ENCODE measurements at places on chromosomes 1 and 21.
A peak's percentile ranks its signal among the peaks of the same experiment; 100 is the strongest.

- no peak for DNase-seq
Observed at GRCh38 chr1:44909901-44910544, 67.0 kb upstream of the PTCH2 start.

GRCh38 chr1:59323879-59324278, 27.0 kb downstream of the FGGY start:
- DNase-seq, result no peak

DNA sequence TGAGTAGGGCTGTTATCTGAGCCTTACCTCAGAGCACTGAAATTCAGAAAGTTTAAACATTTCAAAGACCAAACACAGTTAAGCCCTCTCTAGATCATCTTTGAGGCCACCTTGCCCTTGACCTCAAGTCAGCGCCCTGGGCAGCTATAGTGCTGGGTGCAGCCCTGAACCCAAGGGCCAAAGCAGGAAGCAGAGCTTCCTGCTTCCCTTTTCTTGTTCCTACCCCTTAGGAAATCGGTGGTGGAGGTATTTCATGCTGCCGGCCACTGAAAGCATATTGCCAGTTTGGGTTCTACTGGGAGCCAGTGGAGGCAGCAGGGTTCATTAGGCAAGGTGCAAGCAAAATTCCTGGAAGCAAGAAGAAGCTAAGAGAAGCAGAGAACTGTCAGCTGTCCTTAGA, 26.1 kb downstream of the CD244 start:
- DNase-seq, result no peak

DNA sequence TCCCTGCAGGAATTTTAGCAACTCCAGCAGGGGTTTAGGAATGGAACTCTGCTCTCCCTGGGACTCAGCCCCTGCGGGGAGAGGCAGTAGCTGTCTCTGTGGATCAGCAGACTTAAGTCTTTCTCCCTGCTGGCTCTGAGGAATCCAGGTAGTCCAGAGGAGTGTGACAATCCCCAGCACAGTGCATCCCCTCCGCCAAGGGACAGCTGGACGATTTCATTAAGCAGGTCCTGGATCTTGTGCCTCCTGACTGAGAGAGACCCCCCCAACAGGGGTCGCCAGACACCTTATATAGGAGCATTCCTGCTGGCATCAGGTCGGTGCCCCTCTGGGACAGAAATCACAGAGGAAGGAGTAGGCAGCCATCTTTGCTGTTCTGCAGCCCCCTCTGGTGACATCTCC, 30.6 kb downstream of the AKT3 start:
- DNase-seq, result peak; percentile 57

- DNase-seq, result no peak
Observed at GRCh38 chr1:99481391-99481996, 164.4 kb upstream of the PALMD start.

DNA sequence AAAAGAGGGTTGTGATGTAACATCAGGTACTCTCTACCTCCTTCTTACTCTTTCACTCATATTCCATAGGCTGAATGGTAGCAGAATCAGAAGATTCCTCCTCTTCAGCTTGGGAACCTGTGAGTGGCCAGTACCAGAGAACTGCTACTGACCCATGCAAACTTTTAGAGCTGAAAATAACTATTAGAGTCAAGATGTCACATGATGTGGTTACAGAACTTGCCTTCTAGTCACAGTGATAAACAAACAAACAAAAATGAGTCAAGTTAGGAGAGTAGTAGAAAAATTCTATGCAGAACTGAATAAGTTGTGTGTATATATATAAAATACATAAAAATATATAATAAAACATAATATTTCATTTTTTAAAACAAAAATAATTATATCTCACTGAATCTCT, 47.6 kb upstream of the RGS1 start:
- no peak for DNase-seq

GRCh38 chr21:46096596-46097335, 1.1 kb upstream of the COL6A2 start:
- peak; percentile 89 for DNase-seq

DNA sequence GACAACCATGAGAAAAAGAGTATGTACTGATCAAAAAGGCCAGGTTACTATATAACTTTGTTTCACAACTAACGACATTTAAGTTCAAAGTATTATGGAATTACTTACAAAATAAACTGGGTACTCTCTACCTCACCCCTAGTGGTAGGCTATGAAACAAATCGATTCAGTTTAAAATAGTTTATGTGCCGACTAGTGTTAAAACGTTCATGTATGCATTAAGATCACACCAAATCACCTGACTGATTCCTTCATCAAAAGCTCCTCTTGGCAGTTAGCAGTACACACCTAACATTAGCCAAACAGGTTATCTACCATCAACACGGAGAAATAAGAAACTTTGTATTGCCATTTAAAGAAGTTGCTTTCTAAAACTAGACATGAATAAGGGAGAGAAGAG, 137.1 kb downstream of the AKT3 start:
- DNase-seq, result no peak

- DNase-seq, result no peak
Observed at GRCh38 chr1:234213658-234214128, 159.6 kb upstream of the COA6 start.

- no peak for DNase-seq
Observed at GRCh38 chr1:27102707-27103468, 52.0 kb downstream of the SLC9A1 start.

- DNase-seq, result no peak
Observed at GRCh38 chr1:12153181-12153785, 13.5 kb upstream of the TNFRSF1B start.

GRCh38 chr1:214354440-214355148, 73.6 kb downstream of the SMYD2 start:
- DNase-seq, result no peak

- no peak for DNase-seq
Observed at GRCh38 chr1:235999259-235999925, 65.5 kb downstream of the NID1 start.

DNA sequence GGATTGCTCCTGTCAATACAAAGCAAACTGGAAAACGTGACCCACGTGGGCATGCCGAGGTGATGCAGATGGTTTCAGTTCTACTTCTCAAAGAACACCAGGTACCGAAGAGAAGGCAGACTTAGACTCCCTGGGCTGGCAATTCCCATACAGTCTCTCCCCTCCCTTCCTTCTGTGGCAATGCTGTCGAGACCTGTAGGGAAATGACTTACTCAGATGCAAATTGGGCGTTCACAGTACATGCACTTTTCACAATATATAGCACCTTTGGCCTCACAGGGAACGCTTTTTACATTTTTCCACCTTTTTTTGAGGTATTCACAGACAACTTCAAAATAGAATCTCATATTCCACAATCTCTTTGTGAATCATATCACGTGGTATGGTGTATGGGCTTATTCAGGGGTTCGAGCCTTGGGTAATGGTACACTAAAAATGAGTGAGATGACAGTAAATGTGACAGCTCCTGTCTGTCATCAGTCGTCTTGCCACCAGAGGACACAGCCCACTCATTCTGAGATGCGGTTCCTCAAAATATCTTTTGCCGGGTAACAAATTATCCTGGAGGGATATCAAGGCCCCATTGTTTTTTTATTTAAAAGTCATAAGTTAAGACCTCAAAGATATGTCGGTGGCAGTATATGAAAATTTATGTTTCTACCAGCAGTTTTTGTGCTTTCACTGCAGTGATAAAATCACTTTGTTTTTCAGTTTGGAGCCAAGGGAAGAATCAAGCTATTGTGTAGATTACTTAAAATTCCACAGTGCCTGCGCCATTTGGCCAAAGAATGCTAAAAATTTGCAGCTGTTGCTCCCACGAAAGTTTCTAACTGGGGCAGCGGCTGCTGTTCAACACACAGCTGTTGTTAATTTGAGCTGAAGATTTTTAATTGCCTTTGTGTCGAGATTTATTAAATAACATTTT, 168.4 kb downstream of the ZZZ3 start:
- no peak for DNase-seq

DNA sequence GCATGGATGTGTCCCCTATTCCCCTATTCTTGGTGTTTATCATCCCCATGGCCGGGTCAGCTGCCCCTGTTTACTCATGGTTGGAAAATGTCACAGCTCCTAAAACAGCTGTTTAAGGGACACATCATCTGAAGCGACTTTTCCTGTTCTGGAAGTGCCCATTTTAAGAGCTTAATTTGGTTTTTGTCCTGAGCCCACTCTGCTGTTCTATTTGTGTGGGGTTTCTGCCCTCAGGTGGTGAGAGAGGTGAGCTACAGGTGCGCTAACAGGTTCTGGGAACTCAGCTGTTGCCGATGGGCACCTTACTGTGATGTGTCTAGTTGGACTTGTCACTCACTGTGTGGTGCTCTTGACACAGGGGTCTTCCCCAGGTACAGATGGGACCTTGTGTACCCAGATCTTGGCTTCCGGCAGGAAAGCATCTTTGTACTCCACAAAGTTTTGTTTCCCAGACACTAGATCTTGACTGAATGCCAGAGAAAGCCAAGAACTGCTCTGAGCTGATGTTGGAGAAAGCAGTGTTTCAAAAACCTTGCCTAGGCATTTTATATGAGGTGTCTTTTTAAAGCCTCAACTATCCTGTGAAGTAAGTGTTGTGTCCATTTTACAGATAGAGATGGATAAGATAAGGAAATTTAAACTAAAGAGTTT, 59.0 kb upstream of the CD1D start:
- DNase-seq, result no peak

DNA sequence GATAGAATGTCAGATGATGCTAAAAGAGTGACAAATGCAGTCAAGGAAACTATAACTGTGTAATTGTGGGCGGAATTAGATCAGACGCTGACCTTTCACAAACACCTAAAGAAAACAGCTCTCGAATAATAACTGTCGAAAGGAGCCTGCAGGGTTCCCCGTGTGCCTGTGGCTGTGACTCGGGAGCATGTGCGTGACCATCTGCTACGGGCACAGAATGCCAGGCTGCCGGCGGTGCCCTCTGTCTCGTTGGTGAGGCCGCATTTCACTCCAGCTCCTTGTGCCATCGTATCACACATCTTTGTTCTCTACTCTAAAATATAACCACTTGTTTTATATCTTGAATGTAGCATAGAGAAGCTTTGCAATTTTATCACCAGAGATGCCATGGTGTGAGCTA, 267.8 kb upstream of the FMN2 start:
- DNase-seq, result no peak

DNA sequence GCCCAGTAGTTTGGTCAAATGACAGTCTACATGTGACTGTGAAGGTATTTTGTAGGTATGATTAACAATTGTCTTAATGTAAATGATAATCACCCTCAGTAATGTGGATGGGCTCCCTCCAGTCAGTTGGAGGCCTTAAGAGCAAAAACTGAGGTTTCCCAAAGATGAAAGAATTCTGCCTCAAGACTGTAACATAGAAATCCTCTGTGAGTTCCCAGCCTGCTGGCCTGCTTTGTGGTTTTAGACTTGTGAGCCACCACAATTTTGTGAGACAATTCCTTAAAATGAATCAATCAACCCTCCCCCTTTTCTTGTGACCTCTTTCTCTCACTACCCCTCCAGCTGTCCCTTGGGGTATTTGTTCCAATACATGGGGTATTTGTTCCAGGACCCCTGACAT, 226.4 kb upstream of the DPYD start:
- DNase-seq, result no peak

Data from chondrocyte (in vitro differentiated cells).